ENCODE measurements at places on chromosomes 2 and 18.
A peak's percentile ranks its signal among the peaks of the same experiment; 100 is the strongest.

DNA sequence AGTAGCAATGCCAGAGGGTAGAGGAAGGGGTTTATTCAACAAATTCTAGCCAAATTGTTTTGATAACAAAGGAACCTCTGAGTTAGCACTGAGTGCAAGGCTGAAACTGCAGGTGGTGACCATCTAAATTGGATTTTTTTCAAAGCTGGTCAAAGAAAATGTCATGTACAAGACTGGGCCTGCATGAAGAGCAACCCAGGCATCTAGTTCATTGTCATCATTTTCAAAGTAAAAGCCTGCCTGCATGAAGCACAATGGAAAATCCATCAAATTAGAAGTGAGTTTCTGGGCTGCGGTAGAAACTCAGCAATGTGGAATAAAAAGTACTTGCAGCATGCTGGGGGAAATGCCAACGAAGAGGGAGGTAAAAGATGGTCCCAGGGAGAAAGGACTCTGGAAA is 80.8 kb upstream of the PPP1CB start:
- no peak for DNase-seq

DNA sequence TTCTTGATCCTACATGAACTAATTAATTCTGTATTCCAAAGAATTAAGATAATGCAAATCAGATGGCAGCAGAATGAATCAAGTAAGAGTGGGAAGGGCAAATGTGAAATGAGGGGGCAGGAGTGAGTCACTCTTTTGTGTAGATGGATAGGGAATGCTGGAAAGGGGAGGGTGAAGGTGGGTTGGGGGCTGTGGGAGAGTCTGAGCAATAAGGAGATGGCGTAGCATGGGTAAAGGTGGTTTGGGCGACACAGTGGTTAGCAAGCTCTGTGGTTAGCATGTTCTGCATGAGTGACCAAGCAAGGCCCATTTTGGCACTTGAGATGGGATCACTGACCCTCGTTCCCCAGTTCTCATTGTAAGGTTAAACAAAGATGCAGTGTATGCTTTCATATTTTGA is 20.4 kb downstream of the GPD2 start:
- no peak for DNase-seq

DNA sequence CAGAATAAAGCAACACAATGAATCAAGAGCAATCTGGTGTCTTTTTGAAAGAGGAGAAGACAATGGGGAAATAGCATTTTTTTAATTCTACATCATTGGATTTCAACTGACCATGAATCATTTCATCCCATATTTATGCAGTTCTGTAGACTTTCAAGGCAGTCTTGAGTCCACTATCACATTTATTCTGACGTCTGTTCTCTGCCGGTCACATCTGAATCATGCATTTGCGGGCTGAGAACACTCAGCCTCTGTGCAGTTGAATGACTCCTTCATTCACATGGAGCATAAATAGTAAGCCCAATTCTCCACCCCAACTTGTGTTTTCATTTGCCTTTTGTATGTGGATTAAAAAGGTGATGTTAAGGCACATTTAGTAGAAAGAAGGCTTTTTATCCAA is 128.2 kb downstream of the AKAIN1 start:
- no peak for DNase-seq

DNA sequence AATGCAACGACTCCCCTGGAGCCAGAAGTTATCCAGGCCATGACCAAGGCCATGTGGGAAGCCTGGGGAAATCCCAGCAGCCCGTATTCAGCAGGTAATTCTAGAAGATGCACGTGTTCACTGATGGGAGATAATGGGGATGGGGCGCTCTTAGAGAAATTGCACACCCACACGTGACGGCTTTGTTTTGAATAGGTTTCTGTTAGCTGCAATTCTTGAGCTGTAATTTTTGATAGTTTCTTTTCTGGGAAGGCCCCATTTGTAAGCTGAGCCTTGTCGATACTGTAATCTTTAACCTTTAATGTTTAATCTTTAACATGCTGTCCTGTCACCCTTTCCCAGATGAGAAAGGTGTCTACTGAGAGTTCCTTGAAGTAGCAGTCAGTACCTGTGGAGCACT is 3.6 kb downstream of the SCLY start:
- DNase-seq, result no peak

GRCh38 chr2:40130251-40130994 is 321.5 kb downstream of the SLC8A1 start:
- DNase-seq, result no peak

- DNase-seq, result peak; percentile 41
These were observed 120.8 kb downstream of the FAM168B start for GRCh38 chr2:130972410-130972809.

DNA sequence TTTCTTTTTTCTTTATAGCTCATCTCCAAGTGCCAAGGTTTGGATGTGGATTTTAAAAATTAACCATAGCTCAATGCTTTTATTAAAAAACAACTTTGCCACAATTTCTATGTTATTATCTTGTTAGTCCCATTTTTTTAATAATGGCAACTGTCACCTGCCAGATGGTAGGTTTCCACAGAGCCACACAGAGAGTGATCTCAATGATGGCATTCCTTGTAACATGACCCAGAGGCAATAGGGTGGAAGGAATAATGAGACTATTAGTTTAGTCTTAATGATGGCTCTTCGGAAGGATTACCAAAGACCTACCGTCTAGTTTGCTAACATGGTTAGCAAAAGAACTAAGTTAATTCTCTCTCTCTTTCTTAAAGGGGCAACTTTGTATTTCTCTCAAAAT is 64.0 kb downstream of the REL start:
- no peak for DNase-seq

DNA sequence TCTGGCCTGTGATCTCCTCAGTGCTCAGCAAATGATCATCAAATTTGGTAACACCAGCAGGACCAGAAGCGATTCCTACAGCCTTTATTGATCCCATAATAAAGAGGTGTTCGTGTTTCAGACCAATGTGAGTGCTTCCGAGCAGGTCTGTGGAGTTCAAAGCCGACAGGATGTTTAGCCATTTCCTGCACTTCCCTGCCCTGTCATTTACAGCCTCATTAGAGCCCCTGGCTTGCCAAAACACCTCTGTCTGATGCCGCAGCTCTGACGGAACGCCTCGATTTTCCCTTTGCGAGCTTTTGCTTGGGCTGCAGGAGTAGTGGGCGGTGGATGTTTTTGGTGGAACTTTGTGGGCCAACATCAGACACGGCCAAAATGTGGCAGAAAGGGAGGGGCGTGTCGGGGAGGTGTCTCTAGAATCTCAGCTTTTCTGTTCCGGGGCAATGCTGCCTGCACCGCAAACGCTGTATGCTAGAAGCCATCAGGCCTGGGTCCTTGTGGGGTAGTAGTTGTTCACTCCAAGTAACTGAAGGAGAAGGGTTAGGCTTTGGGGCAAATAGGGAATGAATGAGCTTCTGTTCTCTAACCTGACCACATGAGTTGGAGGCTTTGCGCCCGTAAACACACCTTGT is 26.1 kb upstream of the INHBB start:
- no peak for DNase-seq

- no peak for DNase-seq
These were observed 2.9 kb upstream of the EML6 start for GRCh38 chr2:54720563-54720962.

DNA sequence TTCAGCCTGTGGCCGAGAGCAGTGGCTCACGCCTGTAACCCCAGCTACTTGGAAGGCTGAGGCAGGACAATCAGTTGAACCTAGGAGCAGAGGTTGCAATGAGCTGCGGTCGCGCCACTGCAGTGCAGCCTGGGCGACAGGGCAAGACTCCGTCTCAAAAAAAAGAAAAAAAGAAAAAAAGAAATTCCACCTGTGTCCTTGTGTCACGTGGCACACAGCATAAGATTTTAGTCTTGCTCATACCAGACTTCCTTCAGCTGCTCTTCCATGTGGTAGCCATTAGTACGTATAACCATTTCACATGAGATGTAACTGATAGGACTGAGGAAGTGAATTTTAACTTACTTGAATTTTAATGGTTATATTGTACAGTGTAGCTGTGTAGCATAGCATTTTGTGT is 4.0 kb downstream of the NOP58 start:
- peak; percentile 31 for DNase-seq

DNA sequence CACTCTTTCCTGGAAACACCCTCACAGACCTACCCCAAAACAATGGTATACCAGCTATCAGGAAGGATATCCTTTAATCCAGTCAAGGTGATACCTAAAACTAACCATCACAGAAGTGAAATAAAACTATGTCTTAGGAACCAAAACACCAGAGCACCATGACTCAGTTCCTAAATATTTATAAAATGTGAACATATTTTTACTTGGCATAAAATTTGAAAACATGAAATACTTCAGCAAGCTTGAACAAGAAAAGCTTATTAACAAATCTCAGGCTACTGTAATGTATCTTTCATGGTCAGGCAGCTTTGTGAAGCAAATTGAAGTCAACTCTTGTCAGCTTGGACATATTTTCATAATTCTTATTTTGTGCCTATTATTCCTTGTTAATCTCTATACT is 440.8 kb upstream of the CDH20 start:
- no peak for DNase-seq

GRCh38 chr2:233051241-233052149 is 8.6 kb upstream of the INPP5D start:
- DNase-seq, result no peak

DNA sequence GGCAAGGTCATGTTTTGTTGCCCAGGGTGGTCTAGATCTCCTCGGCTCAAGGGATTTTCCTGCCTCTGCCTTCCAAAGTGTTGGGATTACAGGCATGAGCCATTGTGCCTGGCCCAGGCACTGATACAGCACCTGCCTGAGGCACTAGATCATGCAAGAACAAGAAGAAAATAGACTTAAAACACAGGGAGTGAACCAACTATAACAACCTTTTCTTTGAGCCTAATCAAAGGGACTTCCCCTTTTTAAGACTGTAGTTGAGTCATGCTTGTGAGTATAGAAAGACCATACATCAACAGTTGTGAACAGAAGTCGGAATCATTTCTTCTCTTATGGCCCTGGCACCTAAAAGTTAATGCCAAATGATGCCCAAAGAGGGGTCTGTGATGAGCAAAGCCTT is 47.9 kb upstream of the MAPRE2 start:
- DNase-seq, result no peak

- no peak for DNase-seq
These were observed 64.6 kb downstream of the THNSL2 start for GRCh38 chr2:88234760-88235159.

GRCh38 chr2:45736757-45737704 is 85.6 kb downstream of the PRKCE start:
- DNase-seq, result no peak

GRCh38 chr2:182321096-182321495 is 105.7 kb downstream of the PDE1A start:
- DNase-seq, result no peak

DNA sequence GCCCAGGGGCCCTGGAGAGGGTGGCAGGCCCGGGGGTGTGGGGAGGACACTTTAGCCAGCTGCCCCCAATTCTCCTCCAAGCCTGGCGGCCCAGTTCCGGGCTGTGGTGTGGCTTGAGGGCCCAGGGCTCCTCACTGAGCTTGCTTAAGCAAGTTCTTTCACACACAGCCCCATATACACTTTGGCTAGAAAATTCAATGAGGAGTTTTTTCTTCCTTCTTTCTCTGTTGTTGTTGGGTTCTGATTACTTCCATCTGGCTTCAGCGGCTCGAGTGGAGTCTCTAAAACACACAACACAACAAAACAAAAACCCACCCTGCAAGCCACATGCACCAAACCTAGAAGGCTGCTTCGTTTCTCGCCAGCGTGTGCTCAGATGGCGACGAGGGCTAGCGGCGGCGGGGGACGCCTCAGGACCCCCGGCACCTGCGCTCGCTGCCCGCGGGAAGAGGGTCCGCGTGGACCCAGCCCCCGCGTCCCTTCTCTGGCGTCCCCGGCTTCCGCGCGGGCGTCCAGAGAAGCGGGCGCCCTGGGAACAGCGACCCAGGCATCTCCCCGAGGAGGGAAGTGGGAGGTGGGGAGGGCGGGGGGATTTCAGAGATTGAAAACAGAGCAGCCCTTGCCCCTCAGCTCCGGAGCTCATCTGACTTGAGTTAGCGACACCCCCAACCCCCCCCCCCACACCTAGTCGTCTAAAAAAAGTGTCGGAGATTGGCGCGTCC is 577 bp upstream of the GLI2 start:
- DNase-seq, result no peak

- no peak for DNase-seq
These were observed 18.3 kb upstream of the PELI1 start for GRCh38 chr2:64162516-64162915.

DNA sequence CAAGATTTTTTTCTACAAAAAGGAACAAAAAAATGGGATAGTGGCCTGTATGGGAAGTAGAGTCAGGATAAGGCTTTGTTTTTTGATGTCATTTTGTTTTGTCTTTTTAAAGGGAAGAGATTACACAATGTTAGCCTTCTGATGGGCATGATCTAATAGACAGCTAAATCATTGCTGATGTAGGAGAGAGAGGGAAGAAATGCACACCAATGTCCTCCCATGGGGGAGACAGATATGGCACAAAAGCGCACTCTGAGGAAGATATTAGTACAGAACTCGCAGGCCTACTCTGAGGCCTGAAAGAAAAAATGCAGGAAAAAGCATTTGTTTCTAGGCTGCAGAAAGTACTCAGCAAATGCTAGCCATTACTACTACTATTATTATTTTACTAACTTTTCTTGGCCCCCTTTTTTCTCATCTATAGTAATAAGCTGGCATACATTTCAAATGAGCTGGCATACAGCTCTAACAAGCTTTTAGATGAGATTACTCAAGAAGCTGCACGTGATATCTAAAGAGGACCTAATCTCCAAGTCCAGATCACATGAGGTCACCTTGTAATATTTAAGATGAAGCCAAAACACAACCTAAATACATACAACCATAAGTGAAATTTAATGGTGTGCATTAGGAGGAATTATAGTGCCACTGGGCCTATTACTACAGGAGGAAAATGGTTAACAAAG is 269.4 kb upstream of the TANK start:
- DNase-seq, result no peak

DNA sequence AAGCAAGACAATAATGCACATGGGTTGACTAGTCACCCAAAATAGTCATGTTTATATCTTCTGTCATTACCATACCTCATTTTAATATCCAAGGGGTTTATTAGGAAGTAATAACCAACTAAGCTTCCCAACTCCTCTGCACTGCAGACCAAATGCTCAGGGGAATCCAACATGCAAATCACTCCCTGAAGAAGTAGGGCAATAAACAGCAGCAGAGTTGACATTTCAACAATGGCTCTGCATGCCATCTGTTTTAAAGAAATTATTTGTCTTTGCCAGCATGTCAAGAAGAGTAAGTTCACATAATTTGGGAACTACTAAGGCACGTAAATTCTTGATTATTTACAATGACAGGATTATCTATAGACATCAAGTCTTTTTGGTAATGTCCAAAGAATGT is 84.4 kb upstream of the LYPD1 start:
- no peak for DNase-seq

All from CD4-positive, alpha-beta T cell treated with Interleukin-2 at 100 ng/mL for 4 hours (primary cell).